ENCODE measurements at places on chromosomes 3 and 15.

GRCh38 chr3:147582642-147583041 is 173.5 kb downstream of the ZIC1 start:
- no peak for DNase-seq

DNA sequence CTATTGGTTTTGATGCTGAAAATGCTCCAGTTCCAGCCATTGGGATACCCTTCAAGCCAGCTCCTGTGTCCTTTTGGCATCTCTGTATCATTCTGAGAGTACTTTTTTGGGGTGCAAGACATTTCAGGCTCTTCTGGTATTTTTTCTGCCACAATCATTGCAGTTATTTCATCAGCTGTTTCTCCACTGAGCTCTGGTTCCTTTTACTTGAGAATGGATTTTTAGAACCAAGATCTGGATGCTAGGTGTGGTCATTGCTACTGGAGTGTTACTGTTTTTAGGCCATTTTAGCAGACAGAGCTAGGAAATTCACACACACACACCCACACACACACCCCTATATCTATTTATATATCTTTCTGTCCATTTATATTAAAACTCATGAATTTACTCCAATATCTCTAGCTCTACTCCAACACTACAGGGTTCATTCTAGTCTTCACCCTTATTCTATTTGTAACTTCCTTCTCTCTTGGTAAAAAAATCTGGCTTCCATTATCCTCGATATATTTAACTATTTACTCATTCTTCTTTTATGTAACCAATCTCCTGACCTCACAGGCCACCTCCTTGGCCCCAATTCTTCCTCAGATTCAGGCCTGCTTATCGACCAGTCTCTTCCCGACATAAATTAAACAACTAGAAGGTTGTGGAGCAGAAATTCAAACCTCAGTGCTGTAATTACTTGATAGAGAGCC is 17.0 kb downstream of the SLC35G2 start:
- no peak for DNase-seq

GRCh38 chr3:13500133-13500885 is 20.2 kb downstream of the HDAC11 start:
- DNase-seq, result no peak

- DNase-seq, result no peak
Observed at GRCh38 chr3:115784739-115785536, 161.6 kb downstream of the GAP43 start.

DNA sequence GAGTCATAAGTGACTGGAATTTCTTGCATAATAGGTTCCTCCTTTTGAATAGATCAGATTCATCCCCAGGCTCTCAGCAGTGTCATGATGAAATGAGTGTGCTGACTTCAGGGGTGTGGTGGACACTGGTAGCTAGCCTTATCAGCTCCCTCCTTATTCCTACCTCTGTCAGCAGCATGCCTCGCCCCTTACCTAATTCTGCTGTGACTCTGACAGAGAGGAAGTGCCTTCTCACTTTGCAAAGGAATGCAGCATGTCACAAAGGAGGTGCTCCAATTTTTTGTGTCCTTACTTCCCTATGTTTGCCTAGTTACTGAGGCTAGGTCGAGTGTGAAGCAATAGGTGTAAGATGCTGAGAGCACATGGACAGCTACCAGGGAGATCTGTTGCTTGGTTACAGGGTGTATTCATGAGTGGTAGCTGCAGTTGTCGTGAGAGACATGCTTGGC is 90.6 kb downstream of the TNFAIP8L3 start:
- peak; percentile 45 for DNase-seq

DNA sequence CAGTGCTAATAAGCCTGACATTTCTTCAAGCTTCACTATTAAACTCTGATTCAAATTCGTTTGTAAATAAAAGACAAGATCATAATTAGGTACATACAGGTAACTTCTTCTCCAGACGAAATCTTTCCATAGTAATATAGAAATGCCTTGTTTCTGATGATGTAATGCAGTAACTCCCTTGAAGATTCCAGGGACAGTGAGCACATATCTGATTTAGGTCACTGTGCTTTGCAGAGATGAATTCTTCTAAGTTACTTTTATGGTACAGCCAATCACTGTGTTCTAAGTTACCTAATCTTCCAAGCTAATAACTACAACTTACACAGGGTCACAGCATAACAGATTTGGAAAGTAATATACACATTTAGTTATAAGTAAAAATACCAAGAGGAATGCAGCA is 27.6 kb downstream of the SLC4A7 start:
- no peak for DNase-seq

DNA sequence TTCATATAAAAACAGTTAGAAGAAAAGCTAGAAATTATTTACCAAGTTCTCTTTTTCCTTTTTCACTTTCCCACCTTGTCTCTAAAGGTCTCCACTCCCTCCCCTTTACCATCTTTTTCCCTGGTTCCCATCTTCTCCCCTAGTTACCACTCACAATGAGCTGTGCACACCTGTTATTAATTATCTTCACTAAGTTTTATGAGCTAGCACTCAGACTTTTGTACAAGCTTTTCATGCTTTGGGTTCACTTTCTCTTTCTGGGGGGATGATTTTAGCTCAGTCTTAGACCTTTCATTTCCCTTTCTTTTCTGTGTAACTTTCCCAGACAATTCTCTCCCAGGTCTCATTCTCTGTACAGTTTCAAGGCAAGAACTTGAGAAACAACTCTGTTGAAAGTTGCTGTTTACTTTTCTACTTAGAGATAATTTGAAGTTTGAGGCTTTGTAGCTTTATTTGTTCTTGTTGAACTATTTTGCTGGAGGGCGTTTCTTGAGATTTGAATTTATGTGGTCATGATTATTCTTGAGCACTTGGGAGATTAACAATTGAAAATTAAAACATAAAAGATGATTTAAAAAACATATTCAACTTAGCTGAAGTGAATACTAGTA is 24.0 kb upstream of the AADAC start:
- DNase-seq, result no peak

DNA sequence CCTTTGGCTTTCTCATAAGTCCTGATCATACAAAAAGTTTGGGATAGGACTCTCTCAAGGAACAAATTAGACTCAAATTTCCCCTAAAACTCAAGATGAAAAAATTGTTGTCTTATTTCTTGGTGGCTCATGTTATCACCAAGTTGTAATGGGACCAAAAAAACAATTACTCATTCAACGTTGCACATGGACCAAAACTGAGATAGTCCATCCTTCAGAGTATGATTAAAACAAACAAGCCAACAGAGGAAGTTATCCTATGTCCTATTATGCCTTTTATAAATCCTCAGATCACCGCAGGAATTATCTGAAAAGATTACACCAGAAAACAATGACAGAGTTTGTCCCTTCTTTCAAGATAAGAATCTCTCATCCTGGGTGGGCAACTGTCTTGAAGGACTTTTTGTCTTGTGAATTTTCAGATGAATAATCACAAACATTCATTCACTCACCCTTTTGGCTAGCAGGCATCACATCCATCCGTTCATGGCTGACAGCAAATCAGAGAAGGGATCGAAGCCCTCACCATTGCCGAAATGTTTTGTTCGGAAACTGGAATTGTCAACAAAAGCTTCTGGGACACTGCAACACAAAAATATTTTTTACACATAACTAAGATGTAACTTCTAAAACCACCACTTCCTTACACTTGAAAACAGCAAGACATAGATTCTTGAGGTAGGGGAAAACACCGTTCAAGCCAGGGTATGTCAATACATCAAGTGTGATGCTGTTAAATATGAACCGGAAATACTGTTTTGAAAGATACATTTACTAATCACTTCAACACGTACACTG is 90.4 kb downstream of the FOXP1 start:
- DNase-seq, result no peak

DNA sequence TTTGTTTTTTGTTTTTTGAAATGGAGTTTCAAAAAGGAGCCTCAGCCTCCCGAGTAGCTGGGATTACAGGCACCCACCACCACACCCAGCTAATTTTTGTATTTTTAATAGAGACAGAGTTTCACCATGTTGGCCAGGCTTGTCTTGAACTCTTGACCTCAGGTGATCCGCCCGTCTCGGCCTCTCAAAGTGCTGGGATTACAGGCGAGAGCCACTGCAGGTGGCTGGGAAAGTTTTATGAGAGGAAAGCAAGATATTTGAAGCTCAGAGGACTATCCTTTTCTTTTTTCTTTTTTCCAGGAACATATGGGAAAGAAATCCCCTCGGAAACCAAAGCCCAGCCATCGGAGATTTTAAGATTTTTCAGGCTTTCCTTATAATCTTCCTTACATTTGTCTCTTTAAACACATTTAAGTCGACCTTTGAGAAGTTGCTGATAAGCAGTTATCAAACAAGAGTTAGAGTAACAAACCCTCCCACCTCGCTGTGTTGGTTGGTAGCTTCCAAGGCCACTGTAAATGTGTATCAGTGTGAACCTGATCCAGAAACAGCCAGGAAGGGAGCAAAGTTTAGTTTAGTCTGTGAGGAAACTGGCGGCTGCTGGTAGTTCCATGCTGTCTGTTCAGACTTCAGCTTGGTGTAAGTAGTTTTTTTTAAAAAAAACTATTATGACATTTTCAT is 34.5 kb upstream of the MAP3K13 start:
- peak; percentile 82 for DNase-seq

GRCh38 chr3:76308541-76308940 is 523.2 kb upstream of the ZNF717 start:
- DNase-seq, result no peak

- DNase-seq, result no peak
Observed at GRCh38 chr3:10917176-10917575, 75.4 kb upstream of the SLC6A1 start.

DNA sequence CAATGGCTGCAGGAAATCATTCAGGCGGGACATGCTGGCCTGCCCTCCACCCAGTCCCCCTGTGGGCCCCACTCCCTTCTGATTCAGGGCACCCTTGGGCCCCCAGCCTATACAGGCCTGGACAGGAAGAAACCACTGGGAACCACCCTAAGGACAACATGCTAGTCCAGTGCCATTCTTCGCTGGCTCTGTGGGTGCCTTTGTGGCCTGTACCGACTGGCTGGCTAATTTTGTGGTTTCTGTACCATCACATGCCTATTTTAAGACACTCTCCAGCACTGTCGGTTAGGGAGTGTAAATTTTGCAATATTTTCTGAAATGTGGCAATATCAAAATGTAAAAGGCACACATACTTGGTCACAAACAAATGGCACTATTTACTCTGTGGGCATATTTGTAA is 61.4 kb upstream of the POLG start:
- no peak for DNase-seq

DNA sequence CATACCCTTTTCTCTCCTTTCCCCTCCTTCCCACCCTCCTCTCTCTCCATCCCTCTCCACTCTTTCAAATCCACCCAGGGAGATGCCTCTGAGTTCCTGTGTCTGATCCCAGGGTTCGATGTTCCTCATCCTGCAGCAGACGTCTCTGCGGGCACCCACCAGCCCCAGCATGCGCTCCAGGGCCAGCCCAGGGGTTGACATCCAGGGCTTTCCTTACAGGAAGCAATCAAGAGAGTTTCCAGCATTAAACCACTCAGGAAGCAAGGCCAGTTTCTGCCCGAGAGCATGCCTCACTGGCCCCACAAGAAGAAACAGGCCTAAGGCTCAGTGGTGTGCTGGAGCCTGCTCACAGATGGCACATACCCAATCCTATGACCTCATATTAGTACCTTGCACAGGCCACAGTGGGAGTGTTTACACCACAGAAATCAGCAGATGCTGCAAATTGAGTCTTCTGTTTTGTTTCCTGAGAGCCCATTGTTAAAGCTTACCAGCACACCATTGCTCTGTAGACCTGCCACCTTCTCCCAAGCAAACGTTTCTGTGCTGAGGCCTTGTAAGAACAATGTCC is 13.2 kb downstream of the SLC6A1 start:
- DNase-seq, result no peak

DNA sequence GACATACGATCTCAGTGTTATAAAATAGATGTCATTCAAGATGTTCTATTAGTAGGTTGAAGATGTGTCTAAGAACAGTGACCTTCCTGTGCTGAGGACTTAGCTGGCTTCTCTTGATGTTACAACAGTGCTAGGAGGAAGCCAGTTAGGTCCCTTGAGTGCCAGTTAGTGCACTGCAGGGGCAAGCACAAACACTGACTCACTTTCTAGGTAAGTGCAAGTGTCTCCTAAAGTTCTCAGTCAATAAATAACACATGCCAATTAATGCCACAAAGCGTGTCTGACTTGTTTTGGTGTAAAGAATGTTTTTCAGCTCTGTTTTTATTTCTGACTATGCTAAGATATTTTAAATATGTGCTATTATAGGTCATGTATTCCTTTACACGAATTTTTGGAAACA is 211.8 kb downstream of the NAALADL2 start:
- no peak for DNase-seq

DNA sequence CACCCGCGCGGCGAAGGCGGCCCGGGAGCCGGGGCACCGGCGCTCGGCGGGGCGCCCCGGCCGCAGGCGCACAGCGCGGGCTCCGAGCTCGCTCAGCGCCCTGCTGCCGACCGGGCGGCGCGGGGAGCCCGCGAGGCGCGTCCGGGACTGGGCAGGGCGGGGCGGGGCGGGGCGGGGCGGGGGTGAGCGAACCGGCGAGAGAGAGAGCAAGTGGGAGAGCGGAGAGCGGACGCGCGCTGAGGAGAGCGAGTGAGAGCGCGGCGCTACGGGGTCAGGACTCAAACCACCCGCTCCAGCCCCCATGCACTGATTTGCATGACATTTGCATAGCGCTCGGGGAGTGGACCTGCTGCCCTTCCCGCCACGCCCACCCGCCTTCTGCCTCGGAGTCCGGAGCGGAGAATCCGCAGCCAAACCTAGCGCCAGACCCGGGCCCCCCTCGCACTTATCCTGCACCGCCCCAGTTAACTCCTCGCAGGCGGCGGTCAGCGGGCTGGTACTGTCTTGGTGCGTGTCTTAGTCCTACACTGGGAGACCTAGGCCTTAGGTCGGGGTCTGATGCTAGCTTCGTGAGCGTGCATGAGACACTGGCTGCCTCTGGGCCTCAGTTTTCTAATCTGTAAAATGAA is at the start of gene MYLK:
TSS of gene MYLK (minus strand) at position 130 of the 629 bp plus-strand sequence. CDS start 90,491 bp downstream, outside the sequence.
- peak; percentile 93 for DNase-seq

GRCh38 chr3:157914882-157915281 is 191.3 kb downstream of the SHOX2 start:
- no peak for DNase-seq

- DNase-seq, result no peak
Observed at GRCh38 chr3:71542521-71543370, 40.8 kb downstream of the FOXP1 start.

DNA sequence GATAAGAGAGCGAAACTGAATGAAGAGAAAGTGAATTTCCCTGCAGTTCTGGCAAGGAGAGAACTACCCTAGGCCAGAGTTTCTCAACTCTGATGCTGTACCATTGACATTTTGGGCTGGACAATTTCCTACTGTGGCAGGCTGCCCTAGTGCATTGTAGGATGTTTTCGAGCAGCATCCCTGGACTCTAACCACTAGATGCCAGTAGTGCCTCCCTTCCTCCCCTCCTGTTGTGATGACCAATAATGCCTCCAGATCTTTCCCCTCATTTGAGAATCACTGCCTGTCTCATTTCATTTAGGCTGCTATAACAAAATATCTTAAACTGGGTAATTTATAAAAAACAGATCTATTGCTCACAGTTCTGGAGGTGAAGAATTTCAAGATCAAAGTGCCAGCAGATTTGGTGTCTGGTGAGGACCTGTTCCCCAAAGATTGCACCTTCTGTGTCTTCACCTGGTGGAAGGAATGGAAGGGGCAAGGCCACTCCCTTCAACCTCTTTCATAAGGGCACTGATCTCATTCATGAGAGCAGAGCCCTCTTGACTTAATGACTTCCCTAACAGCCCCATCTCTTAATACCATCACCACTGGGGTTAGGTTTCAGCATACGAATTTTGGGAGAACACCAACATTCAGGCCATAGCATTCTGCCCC is 188.9 kb upstream of the MEIS2 start:
- peak; percentile 26 for DNase-seq
